PC-9 (cell line): ENCODE measurements at places on chromosomes 3 and 15. TPM values are rescaled to one million over a fixed set of nuclear protein-coding genes. Genes with fewer than 3 reads are reported as not detected.

- no peak for DNase-seq
Observed at GRCh38 chr3:126671521-126671920, 16.6 kb upstream of the TXNRD3 start.

Gene CTDSPL
- 118 and 124 TPM in 2 replicates for total RNA-seq

Gene CGNL1
- 0.31 and 0.50 TPM in 2 replicates for total RNA-seq

Gene CNTN4
- total RNA-seq = not detected in 2 replicates

GRCh38 chr3:46303240-46303639 is 50.7 kb upstream of the CCR2 start:
- no peak for DNase-seq

GRCh38 chr3:159266779-159267178 is 464.9 kb downstream of the MFSD1 start:
- peak; percentile 62 for DNase-seq

DNA sequence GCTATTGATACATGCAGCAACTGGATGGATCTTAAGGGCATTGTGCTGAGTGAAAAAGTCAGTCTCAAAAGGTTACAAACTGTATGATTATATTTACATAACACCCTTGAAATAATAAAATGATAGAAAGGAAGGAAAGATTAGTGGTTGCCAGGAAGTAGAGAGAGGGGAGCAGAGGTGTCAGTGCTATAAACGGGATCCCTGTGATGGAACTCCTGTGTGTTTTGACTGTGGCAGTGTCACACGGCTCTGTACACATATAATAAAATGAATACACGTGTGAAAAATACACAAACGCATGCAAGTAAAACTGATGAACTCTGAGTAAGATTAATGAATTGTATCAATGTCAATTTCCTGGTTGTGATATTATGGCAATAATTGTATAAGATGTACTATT is 60.3 kb downstream of the TCAIM start:
- DNase-seq = no peak

DNA sequence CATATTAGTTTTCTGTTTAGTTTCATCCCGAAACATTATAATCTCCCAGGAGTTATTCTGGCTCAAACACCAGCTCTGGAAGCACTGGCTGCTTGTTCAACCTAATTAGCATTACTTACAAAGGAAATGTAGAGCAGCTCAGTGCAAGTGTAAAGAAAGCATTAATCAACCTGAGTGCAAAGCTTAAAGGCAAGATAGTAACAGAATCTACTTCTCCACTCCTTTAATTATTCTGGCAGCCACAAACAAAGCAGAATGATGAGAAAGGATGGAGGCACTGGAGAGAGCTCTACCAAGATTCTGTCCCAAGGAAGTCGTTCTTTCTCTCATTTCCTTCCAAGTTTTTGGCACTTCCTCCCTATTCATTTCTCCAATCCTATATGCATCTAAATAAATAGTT is 1384.0 kb downstream of the ZPLD1 start:
- DNase-seq = no peak

- DNase-seq = no peak
Observed at GRCh38 chr3:8565376-8565775, 63.8 kb downstream of the LMCD1 start.

GRCh38 chr3:173513123-173513522 is 115.6 kb downstream of the NLGN1 start:
- DNase-seq = no peak

GRCh38 chr3:152267831-152268554 is 736 bp upstream of the MBNL1 start:
- DNase-seq = no peak

DNA sequence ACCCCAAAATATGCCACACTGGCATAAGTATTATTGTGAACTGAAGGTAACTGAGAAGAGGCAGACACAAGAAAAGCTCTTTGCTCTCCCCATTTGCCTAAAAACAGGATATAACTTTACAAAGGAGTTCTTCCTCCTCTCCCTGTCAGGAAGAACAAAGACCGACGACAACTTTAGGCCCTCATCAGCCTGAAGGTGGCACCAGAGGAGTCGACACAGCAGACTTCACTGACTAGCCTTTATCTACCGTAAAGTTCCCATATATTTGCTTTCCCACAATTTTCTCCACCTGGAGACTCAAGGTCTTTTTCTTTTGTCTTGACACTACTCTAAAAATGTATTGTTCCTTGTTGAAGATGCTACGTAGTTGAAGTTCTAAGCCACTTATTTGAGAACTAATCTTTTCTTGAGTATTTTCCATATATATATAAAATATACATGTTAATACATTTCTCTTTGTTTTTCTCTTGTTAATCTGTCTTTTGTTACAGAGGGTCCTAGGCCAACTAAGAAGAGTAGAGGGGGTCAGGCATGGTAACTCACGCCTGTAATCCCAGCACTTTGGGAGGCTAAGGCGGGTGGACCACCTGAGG is 16.2 kb upstream of the XIRP1 start:
- DNase-seq = no peak

DNA sequence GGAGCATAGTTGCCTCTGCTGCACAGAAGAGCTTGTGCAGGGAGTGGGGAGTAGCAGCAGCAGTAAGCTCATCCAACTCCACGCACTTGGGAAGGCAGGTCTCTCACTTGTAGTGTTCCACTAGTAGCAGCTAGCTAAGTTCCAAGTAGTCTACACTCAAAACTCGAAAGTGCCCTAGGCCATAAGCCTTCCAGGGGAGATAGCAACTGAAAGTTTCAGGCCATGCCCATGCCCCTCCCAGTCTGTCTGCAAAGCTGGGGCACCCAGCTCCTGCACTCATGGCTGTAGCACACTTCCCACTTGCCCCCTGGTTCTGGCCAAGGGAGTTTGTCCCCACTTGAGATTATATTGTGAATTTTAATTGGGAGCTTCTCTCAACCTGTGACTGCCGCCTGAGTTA is 57.5 kb downstream of the MFSD1 start:
- no peak for DNase-seq

Gene NSUN3
- total RNA-seq = 18.8 and 19.8 TPM in 2 replicates

DNA sequence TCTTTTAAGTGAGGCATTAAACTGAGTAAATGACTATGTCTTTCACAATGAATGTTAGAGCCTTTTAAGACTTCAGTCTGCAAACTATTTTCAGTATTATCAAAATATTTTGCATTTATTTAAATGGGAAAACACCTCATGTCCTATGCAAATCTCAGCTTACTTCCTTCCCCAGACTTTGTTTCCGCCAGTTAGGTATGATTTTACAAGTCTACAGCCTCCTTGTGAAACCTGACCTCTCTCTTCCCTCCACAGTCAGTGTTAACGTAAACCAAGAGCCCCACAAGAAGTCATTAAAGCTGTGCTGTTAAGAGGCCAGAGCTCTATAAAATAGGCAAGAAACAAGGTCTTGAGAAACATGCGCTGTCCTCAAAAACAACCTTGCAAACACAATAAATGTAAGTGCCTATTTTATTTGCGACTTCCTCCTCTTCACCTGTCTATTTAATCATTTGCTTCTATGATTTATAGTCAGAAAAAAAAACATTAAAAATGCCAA is 48.3 kb downstream of the PRTG start:
- DNase-seq = no peak
